ELF-1 (cell line): ENCODE measurements at places on chromosomes 7 and 10.

- no peak for DNase-seq
Measured at GRCh38 chr7:139798892-139799291, 21.1 kb upstream of the HIPK2 start.

GRCh38 chr7:32670110-32671025, 175.1 kb downstream of the AVL9 start:
- DNase-seq, result peak; percentile 60

DNA sequence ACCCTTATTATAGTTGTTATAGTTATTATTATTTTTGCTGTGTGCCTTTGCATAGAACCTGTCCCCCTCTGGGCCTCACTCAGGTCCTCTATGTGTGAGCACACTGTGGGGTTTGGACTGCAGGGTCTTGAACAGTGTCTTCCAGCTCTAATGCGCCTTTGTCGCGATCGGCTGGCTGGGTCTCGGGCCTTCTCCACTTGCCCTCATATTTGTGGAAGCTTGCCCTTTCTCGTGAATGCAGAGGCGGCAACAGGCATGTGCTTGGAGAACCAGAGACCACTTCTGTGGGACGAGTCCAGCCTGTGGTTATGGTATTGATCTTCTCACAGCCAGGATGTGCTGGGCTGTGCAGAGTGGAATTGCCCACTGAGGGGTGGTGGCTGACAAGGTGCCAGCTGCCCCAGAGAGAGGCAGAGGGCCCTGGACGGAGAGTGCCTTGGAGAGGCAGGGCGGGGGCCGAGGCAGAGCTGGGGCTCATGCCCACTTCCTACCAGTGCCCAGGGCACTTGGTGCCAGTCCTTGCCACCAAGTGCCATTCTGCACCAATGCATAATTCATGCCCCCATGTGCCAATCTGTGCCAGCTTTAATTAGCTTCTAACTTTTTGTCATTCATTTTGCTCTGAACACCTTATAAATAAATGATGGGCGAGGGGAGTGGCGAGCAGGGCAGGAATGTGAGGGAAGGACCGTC, 6.8 kb upstream of the CDH23 start:
- no peak for DNase-seq

- DNase-seq, result no peak
Measured at GRCh38 chr10:78045237-78045636, 11.6 kb downstream of the RPS24 start.

- DNase-seq, result peak; percentile 11
Measured at GRCh38 chr10:90363799-90364483, 493.9 kb downstream of the HTR7 start.

- DNase-seq, result no peak
Measured at GRCh38 chr7:140225562-140226249, 48.9 kb upstream of the KDM7A start.

DNA sequence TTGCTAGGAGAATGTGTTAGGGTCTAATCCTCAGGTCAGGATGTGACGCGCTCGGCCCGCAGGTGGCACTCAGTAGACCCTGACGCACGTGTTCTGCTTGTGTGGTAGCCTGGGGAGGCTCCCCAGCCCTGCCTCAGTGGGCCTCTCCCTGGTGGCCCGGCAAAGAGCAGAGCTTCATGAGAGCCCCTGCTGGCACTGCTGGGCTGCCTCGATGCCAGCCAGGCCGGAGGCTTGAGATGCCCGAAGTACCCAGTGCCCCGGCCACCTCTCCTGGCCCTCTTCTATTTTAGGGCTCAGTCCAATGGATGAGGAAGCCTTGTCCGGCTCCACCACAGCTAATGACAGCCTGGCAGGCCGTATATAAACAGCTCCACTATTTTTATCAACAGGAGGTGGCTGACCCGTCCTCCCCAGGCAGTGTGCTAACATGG, 42.0 kb downstream of the PRF1 start:
- DNase-seq, result no peak

DNA sequence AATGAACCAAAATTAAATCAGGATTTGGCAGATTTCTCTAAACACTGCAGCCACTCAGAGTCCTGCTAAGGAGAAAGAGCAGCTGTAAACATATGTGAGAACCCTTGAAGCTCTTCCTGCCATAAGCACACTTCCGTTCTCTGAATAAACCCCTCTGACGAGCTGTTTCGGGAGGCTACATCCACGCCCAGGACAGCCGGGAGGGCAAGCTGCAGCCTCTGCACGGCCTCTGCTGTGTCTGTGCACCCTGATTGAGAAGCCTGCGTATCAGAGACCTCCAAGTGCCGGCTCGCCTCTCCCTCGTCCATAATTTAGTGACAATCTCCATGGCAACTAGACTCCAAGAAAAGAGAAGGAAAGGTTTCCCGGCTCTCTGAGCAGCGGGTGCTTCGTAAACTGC, 114.4 kb downstream of the PTPRN2 start:
- DNase-seq, result no peak

- DNase-seq, result no peak
Measured at GRCh38 chr10:10831085-10831484, 186.6 kb upstream of the CELF2 start.

DNA sequence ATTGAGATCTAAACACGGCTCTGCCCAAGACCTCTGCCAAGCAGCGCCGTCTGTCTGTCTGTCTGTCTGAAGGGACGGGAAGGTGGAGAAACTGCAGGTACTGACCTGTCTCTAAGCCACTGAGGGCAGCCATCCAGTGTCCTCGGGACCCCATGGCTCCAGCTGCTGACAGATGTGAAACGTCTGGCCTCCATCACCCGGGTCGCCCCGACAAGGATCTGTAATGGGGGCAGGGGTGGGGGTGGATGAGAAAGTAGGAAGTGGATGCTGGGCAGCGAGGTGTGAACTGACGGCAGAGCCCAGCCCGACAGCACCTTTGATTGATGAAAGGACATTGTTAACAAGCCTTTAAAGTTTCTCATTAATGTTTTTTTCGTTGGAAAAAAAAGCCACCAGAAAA, 193.1 kb downstream of the EBF3 start:
- no peak for DNase-seq

DNA sequence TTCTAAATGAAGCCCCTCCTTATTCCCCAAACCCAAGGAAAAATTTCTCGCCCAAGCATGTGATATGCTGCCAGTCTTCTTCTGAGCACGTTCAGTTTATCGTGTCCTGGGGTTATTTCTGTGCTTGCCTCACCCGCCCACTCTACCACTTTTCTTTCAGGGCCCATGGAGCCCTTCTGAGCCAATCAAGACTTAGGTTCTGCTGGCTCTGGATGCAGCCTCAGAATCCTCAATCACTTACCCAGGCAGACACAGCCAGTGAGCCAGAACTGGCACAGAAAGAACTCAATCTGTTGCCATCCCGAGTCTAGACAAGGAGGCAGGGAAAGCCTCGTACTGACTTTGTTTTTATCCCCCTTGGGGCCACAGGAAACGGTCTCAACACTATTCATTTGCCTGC, 34.2 kb upstream of the C10orf90 start:
- DNase-seq, result no peak

GRCh38 chr7:82235713-82236112, 207.9 kb downstream of the CACNA2D1 start:
- DNase-seq, result no peak
